NCI-H748 treated with DMSO at 0.1 percent for 48 hours (cell line): ENCODE measurements at places on chromosomes 13 and 19.

GRCh38 chr13:112668924-112669323 is 20.9 kb upstream of the ATP11A start:
- DNase-seq = no peak

- DNase-seq = no peak
These were observed 229.7 kb downstream of the KCNRG start for GRCh38 chr13:50244713-50245574.

- no peak for DNase-seq
These were observed 17.5 kb downstream of the MISP start for GRCh38 chr19:768424-768823.

DNA sequence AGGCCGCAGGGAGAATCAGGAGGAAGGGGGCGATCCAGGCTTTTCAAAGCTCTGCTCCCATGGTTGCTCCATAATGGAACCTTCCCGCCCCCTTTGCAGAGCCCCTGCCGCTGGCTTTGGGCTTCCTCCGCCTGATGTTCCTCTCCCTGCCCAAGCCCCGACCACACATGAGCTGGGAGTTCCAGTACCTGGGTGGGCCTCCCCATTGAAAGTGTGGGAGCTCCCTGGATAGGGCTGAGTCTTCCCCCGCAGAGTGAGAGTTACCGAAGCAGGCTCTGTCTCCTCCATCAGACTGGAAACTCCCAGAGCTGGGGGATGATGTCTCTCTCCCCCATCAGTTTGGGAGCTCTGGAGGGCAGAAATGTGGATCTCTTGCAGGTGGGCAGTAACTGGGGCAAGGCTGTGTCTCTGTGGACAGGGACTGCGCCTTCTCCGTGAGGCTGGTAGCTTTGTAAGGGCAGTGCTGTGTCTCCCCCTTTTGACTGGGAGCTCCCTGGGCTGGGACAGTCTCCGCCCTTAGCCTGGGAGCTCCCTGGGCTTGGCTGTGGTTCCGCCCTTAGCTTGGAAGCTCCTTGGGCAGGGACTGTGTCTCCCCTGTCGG is 722 bp downstream of the DCAF15 start:
- DNase-seq = no peak

- no peak for DNase-seq
These were observed 47.4 kb downstream of the SOX1 start for GRCh38 chr13:112114391-112114790.

DNA sequence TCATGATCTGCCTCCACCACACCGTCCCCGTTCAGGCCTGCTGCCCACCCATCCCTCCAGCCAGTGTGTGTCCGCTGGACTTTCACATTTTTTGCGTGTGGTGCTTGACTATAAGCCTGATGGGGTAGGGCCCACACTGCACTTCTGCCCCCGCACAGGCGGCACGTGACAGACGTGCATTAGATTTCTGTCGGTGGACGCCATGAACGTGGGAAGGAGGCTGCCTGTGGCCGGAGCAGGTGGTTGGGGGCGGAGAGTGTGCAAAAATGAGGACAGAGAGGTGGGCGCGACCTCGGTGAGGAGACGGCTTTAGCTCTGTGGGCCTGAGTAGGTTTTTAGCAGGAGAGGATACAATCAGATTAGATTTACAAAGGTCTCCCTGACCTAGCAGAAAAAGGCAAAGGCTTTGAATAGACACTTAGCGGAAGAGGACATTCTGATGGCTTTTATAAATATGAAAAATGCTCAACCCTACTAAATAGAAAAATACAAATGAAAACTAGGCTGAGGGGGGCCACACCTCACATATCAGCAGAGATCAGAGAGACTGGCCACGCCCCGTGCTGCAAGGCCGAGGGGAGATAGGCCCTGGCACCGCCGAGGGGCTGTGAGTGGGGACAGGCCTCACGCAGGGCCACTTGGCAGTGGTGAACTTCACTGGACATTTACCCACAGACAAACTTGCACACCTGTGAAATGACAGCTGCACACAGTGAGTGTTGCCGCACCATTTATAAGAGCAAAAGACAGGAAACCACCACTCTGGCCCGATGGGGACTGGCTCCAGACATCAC is 25.4 kb downstream of the PAK4 start:
- no peak for DNase-seq
